Epithelial cell of umbilical artery (primary cell): ENCODE measurements at places on chromosomes 1 and 21. TPM values are rescaled to one million over a fixed set of nuclear protein-coding genes. Genes with fewer than 3 reads are reported as not detected.

SPRR3 gene
- total RNA-seq: not detected in 2 replicates

IVL gene
- total RNA-seq: not detected in 2 replicates

HEYL gene
- under 0.01 TPM in 1 of 2 replicates, not detected in the other for total RNA-seq

ZMYM1 gene
- total RNA-seq: 27.3 and 32.4 TPM in 2 replicates

FMO3 gene
- total RNA-seq: not detected in 2 replicates

IFI44L gene
- total RNA-seq: 31.2 and 745 TPM in 2 replicates
